Stimulated activated CD8-positive, alpha-beta memory T cell treated with anti-CD3 and anti-CD28 coated beads, Interleukin-4, amount 100 ng/mL, for 1 hour (primary cell): ENCODE measurements at places on chromosomes 2 and 18.

- DNase-seq = no peak
These were observed 478.2 kb downstream of the ARHGAP15 start for GRCh38 chr2:143607231-143608062.

DNA sequence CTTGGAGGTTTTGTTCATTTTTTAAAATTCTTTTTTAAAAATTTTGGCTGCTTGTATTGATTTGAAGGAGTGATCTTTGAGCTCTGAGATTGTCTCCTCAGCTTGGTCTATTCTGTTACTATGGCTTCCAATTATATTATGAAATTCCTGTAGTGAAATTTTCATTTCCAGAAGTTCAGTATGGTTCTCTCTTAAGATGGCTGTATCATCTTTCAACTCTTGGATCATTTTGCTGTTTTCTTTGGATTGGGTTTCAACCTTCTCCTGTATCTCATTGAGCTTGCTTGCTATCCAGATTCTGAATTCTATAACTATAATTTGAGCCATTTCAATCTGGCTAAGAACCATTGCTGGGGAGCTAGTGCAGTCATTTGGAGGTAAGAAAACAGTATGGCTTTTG is 270.8 kb upstream of the NT5C1B start:
- DNase-seq = no peak

DNA sequence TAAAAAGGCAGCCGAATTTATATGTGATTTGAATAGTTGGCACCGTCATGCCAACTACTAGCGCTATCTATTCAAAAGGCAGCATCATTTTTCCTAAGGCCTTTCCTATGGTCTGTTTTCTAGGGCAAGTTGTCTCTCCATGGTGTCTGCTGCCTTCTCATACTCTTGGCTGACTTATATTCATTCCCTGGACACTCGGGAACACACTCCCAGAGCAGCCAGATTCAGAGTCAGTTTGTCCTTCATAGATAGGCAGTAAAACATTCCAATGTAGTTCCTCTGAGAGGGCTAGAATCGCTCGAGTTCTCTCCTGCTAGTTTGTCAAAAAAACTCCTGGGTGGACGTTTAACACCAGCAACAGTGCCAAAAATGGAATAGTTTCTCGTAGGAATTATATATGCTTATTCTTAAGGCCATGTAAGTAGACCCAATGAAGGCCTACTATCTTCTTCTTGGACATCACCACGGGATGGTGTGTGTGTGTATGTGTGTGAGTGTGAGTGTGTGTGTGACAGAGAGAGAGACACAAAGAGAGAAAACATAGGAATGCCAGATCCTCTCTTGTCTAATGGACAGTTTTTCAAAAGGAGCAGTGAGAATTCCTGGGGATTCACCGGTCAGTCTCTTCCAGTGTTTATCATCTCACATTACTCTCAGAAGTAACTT is 129.3 kb upstream of the CTAGE1 start:
- no peak for DNase-seq

DNA sequence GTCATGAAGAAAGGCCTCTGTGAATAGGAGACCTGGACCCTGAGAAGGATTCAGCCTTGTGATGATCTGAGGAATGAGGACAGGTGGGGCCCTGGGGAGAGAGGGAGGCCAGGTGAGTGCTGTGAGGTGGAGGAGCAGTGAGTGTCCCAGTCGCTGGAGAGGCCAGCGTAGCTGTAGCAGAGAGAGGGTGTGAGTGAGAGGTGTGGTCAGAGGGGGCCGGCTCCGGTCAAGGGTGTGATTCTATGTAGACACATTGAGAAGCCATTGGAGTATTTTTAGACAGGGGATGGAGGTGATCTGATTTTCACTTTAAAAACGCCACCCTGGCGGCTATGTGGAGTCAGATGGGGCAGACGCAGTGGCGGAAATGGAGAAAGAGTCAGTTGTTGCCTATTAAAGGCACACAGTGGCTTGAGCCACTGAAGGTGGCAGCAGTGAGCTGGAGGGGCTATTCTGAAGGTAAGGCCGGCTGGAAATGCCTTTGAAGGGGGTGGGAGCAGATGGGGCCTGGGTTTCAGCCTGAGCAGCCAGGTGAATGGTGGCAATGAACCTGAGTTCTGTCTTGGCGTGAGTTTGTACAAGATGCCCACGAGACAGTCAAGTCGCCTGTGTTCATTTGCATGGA is 55.6 kb downstream of the GREB1 start:
- DNase-seq = no peak

- no peak for DNase-seq
These were observed 108.8 kb downstream of the DOCK10 start for GRCh38 chr2:224933431-224933830.

DNA sequence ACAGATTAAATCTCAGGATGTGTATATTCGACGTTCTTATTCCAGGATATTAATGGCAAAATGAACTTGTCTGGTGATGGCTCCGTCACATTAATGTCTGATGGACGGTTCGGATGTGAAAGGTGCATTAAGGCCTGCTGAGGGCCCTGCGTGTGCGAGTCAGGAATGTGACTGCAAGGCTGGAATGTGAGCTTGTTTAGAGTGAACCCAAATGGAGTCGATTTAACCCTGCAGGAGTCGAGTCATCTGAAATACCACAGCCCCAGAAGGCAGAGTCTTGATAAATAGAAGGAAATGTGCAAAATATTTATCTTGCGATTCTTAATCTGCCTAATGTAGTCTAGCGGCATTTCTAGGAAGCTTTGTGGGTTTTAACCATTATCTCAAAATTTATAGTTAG is 44.3 kb downstream of the RDH14 start:
- DNase-seq = no peak

DNA sequence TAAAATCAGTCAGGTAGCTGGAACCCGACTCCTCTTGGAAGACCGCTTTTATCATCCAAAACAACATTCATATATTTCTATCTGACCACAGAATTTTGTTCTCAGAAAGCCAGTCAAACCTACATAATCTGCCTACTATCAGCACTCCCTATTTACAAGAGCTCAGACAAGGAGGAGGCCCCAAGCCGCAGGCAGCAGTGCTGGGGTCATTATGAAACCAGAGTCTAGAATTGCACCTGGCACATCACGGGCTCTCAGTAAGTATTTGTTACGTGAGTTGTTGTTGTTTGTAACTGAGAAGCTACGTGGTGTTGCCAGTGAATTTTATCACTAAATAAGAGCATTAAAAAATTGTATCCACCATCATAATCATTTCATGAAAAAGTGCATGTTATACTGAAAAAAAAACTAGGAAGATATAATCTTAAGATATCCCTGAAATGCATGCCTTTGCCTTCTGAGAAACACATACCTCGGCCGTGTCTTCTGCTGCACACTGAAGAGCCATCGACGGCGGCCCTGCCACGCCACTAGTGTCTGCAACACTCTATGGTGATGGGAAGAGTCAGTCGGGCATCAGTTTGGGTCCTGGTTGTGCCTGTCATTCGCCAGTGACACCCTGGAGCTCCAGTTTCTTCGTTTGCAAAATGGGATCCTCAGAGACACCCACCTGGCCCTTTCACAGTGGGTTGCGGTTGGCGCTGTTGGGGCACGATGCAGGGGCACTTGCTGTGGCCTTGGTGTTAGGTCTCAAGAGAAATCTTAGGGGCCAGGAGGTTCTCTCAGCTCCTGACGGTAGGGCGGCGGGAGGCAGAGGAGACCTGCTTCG is 505.9 kb downstream of the EIPR1 start:
- DNase-seq = no peak

- no peak for DNase-seq
These were observed 694.6 kb upstream of the ACVR2A start for GRCh38 chr2:147150241-147150635.

GRCh38 chr2:195343942-195344530 is 313.0 kb upstream of the SLC39A10 start:
- DNase-seq = no peak

- DNase-seq = no peak
These were observed 37.3 kb downstream of the CFAP36 start for GRCh38 chr2:55556809-55557208.

DNA sequence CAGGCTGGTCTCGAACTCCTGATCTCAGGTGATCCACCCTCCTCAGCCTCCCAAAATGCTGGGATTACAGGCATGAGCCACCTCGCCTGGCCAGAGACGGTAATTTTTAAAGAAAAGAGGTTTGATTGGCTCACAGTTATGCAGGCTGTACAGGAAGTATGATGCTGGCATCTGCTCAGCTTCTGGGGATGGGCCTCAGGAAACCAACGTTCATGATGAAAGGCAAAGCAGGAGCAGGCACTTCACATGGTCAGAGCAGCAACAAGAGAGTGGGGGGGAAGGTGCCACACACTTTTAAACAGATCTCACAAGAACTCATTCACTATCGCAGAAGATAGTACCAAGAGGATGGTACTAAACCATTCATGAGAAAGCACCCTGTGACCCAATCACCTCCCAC is 38.0 kb upstream of the GPD2 start:
- no peak for DNase-seq
